ENCODE measurements at places on chromosomes 5 and 9. TPM values are rescaled to one million over a fixed set of nuclear protein-coding genes. Genes with fewer than 3 reads are reported as not detected.
A peak's percentile ranks its signal among the peaks of the same experiment; 100 is the strongest.

GRCh38 chr5:157997991-157998504 is 139.1 kb upstream of the CLINT1 start:
- DNase-seq: peak; percentile 38
- H3K27ac ChIP-seq: no peak overlapping the region
- H3K36me3 ChIP-seq: no peaks in the 10 kb centered on the region
- no peaks in the 10 kb centered on the region for H3K27me3 ChIP-seq
- peaks cover 3% of the 10 kb centered on the region for H3K4me1 ChIP-seq

DNA sequence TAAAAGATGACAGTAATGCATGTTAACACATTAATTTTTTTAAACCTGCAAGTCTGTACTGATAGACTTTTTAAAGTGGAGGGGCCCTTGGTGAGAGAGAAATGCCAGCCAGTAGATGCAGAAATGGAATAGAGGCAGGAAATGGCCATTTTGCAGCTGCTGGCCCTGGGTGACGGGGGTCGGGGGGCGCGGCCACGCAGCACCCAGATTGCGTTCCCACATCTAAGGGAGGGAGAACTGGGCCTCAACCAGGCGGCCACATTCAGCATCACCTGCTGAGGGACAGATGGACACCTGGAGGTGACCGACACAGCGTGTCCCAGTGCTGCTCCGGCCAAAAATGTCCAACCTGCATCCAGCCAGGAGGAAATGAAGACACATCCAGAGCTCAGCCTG is 6.3 kb upstream of the CLIC3 start:
- no peak overlapping the region for H3K4me3 ChIP-seq
- DNase-seq: no peak
- H3K27me3 ChIP-seq: no peaks in the 10 kb centered on the region
- peaks cover 18% of the 10 kb centered on the region for H3K4me1 ChIP-seq

- no peak overlapping the region for H3K27ac ChIP-seq
- H3K4me3 ChIP-seq: no peak overlapping the region
- no peak for DNase-seq
These were observed 57.6 kb downstream of the TMEM174 start for GRCh38 chr5:73230264-73231245.

- no peak for DNase-seq
- H3K4me1 ChIP-seq: peaks cover 8% of the 10 kb centered on the region
- no peak overlapping the region for H3K4me3 ChIP-seq
- no peak overlapping the region for H3K27ac ChIP-seq
These were observed 41.1 kb upstream of the ERCC6L2 start for GRCh38 chr9:95834281-95834907.

DNA sequence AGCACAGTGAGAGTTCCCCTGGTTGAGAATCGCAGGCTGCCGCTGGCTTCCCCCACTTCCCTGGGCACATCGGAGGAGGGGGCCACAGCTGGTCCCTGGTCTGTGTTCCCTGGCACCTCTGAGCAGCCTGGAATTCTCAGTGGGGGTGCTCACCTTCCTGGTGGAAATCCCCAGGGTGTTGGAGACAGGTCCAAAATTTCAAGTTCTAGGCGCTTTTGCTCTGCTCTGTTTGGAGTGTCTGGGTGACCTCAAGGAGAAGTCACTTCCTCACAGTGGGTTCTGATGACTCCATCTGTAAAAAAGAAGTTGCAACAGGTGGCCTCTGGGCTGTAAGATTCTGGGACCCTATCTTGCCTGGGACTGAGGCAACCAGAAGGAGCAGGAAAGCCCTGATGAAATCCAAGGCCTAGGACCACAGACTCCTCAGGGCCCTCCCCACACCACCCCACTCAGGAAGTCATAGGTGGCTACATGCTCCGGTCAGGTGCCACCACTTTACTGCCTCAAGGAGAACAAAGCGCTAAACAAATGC is at the start of gene TRAF1:
Gene TRAF1 (minus strand): TSS at position 400 of the 532 bp plus-strand sequence. CDS start 721 bp downstream, outside the sequence.
- no peaks in the 10 kb centered on the region for H3K27me3 ChIP-seq
- no peaks in the 10 kb centered on the region for H3K36me3 ChIP-seq
- H3K27ac ChIP-seq: peak within 1 kb of the TSS; percentile 74

- peaks cover 8% of the 10 kb centered on the region for H3K27me3 ChIP-seq
- H3K4me1 ChIP-seq: peaks cover 14% of the 10 kb centered on the region
- no peak for DNase-seq
- H3K36me3 ChIP-seq: no peaks in the 10 kb centered on the region
- H3K27ac ChIP-seq: peak overlapping the region; percentile 33
These were observed 127.9 kb upstream of the PALM2AKAP2 start for GRCh38 chr9:109652112-109652511.

PROB1 gene
- total RNA-seq: 1.2 TPM

POLR1E gene
- 33.3 TPM for total RNA-seq

TLE1 gene
- 9.0 TPM for total RNA-seq

SLC6A18 gene
- not detected for total RNA-seq

All from osteoblast (primary cell).